ENCODE measurements at places on chromosomes 3 and 15.

DNA sequence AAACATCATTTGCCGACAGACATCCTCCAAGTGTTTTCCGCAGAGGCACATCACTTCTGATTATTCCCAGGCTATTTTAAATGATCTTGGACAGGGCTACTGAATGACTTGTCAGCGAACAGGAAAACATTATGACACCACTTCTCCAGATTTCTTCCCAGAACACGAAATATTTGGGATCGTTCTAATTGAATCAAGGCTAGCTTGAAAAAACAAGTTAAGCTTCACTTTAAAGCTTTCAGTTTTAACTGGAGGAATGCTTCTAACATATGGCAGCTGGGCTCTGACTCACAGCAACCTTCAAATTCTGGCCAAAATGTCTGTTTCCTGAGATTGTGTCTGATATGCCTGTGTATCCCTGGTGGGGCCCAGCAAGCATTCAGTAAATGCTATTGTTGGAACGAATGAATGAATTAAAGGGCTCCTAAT lies 127.0 kb upstream of the ICE2 start:
- DNase-seq = no peak

DNA sequence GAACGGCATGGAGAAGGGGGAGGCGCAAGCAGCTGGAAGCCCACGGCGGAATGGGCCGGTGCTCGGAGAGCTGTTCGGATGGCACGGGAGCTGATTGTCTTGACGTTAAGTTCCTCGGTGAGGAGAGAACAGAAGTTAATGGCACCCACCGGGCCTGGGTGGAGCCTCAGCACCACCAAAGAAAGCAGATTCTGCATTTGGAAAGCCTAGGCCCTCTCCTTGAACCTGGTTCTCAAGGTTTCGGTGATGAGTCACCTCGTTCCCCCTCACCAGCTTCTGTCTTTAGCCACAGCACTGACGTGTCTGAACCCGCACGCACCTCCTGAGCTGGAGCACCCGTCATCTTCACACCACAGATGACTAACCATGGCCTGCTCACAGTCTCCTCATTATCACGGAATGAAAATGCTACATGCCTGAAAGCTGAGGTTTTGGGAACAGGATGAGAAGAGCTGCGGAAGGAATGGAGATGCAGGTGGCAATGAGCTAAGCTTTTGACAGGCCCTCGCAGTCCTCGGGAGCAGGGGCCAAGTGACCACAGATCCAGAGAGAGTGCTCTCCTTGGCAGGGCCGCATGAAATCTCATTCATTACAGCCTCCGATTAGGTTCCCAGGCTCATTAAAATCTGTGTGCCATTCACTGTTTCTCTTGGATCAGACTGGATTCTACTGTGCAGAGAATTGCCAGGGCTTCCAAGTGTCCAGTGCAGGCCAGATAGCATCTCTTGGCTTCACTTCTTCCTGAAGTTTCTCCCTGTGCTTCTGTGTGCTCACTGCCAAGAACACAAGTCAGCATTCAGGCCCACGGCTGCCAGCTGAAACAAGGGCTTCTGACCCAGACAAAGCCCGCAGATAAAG lies 96.3 kb upstream of the DLG1 start:
- DNase-seq = peak; percentile 62

DNA sequence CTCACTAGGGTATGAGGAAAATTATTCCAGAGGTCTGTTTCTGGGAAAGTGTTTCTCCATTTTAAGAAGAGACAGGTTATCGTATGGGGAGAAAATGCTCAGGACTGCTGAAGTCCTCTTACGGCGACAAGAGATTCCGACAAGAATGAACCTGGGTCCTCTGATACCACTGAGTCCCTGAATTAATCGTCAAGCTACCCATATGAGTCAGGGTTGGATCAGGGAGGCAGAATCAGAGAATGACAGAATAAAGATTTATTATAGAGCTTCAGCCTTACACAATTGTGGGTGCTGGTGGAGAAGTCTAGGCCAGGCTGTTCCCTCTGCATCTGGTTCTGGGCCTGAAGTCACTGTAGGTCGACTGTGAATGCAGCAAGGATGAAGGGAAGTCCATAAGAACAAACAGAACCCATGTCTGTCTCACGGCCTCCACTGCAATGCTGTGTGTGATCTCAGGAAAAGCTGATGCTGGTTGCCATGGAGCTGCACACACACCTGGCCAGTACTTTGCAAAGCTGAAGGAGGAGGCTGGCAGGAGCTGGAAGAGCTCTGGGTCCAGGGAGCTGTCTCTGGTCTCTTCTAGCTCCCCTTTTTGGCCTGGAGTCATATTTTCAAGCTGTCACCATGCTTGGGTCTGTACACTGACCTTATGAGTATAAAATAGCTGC lies 83.9 kb downstream of the HHLA2 start:
- no peak for DNase-seq

- no peak for DNase-seq
These were observed 221.1 kb upstream of the TLE3 start for GRCh38 chr15:70318594-70319465.

GRCh38 chr3:159025733-159026132 lies 223.9 kb downstream of the MFSD1 start:
- no peak for DNase-seq

DNA sequence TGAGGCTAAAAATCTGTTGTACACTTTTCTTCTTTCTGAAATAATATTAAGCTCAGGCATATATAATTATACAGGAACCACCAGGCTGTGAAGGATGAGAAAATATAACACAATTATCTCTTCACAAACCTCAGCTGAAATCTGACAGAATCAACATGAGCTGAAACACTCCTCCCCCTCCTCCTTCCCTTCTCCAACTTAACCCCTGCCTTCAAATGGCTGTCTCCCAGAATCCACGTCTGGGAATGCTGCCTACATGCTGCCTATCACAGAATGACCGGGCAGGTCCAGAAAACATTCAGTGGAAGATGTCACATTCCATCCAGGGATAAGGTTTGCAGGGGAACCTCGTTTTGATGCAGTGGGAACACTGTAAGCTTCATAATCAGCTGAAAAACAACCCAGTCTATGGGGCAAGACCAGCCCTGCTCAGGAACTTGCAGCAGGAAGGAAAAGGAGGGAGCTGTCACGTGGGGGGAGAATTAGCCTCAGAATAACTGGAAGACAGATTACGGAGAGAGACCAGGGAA lies 44.0 kb upstream of the SEMA6D start:
- no peak for DNase-seq

GRCh38 chr3:38840987-38841386 lies 25.0 kb upstream of the SCN10A start:
- no peak for DNase-seq

- DNase-seq = no peak
These were observed 9.3 kb upstream of the RBP1 start for GRCh38 chr3:139548801-139549200.

DNA sequence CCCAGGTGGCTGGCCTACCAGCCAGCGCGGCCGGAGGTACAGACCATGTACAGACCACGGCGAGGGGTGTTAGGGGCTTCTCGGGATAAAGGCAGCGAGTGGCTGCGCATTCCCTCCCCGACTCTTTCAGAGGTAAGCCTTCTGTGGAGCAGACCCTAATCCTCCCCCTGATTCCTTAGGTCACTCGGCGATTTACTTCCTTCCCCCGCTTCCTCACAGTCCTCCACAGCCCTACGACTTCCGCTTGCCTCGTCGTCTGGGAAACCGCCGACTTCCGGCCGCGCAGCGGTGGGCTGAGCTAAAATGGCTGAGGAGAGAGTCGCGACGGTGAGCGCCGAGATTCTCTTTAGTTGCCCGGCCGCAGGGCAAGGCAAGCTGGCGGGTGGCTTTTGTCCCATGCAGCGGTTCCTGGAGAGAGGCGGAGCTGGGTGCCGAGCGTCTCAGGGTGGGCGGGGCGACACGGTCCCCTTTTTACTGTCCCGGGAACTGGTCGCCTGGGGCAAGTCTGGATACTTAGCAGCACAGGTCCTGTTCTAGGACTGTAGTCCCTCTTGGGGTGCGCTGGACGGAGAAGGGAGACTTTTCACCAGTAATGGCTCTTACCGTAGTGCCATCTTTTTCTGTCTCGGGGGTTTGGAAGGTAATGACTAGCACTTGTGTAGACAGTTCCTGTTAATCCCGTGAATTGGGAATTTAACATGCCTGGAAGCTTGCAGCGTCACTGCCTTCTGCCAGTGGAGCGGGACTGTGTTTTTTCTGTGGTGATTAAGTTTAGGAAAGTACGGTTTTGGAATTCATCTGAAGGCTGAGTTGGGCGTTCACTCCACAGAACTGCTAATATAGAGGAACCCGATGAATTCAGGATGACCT lies at the start of the genes BBS4 and HIGD2B:
BBS4 (plus strand) TSS at position 283 of the 870 bp plus-strand sequence; CDS start at position 304, 21 bp downstream.
HIGD2B (minus strand) TSS at position 258 of the 870 bp plus-strand sequence. CDS start 9,808 bp downstream, outside the sequence.
- peak; percentile 92 for DNase-seq

- DNase-seq = no peak
These were observed 48.8 kb upstream of the PIK3R4 start for GRCh38 chr3:130795396-130795795.

DNA sequence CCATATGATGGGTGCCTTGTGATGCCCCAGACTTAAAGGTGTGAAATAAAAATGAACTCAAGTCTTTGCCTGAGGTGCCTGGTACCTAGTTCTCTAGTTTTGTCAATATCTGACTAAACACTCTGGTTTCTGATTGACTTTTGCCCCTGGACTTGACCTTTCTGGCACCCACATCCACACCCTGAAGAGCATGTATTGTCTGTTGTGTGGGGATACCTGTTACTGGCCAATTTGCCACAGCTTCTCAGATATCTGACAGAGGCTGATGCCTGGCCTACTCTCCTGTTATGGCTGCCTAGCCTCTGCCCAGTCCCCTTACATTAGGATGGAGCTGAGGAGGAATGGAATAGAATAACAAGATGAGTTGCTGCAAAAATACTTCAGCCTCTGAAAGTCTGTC lies 3.6 kb downstream of the ZBTB38 start:
- no peak for DNase-seq

DNA sequence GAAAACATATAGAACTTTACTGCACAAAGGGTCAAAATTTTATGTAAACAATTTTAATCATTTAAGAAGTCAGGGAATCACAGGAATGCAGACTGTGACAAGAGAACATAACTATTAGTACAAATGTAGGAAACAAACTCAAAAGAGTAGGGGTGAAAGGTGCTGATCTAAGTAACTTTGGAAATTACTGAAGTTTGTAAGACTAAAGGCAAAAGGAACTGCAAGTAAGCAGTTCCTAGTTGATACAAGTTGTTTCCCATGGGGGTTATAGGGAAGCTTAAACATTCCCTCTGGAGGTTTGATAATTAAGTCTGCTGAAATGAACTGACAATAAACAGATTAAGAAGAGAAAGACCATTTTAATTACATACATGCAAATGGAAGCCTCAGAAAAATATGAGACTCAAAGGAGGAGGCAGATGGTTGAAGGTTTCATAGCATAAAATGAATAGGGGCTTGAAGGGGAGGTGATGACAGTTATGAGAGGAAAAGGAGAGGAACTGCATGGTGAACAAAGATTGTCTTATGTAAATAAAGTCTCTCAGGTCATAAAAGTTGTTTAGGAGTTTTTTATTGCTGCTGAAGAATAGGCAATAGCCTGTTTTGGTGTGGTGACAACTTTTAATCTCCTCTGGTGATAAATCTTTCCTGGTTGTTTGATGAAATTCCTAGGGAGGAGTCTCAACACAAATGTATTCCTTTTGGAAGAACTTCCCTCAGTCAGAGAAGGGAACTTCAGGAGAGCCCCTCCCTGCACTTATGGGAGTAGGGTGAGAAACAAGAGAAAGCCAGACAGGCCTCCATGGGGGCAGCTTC lies 17.1 kb downstream of the SETMAR start:
- DNase-seq = no peak

DNA sequence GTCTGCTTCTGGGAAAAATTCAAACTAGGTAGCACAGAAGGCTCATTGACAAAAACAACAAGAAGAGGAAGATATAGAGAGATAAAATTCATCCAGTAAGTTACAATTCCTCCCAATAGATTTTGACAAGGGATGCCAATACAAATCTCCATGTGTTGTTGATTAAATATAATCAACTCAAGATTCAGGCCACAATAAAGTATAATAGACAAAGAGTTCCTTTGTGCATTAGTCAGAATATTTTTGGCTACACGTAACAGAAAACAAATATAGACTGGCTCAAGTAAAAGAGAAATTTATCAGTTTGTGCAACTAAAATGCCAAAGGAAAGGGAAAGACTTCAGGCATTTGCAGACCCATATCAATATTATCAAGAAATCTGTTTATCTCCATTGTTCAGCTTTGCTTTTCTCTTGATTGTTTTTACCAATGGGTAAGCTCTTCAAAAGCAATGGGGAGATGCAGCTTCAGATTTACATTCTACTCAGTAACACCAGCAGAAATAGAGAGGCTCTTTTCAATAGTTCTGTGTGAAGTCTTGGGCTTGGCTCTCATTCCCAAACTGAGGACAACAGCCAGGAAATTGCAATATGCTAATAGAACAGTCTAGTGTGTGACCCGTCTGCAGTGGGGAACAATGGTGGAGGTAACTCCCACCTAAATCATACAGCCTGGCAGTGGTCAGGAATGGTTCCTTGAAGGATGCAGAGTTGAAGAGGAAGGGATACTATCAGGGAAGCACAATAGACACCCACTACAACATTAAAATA lies 77.6 kb upstream of the PROK2 start:
- DNase-seq = no peak

- DNase-seq = no peak
These were observed 19.5 kb downstream of the RAF1 start for GRCh38 chr3:12644331-12644937.

DNA sequence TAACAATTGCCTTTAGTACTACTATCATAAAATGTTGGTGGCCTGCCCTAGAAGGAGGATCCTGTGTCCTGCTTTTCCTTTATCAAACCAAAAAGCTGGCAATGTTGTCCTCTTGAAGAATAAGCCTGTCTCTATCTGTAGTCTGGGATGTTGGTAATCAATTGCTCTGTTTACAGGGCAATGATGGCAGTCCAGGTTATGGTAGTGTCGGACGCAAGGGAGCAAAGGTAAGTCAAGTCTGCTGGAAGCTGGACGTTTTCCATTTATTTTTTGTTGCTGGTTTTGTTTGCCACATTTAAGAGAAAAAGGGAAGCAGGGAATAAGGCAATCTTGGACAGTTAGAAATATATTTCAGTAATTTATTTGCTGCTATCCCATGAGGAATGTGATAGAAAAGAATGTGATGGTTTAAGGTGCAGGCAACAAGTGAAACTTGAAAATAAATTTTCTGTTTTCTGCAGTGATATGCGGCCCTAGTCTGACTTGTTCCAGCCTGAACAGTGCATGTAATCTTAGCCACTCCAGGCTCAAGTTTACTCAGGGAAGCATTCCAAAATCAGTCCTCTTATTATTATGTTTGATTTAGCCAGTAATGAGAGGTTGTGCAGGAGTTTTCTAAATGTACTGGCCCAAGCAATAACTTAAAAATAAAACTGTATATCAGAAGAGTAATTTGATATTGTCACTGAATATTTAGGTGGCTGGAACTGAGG lies 110.3 kb downstream of the COL6A6 start:
- no peak for DNase-seq

- no peak for DNase-seq
These were observed 269.2 kb upstream of the CNTN3 start for GRCh38 chr3:74883690-74884089.

GRCh38 chr3:134061401-134061800 lies 31.7 kb upstream of the SLCO2A1 start:
- DNase-seq = no peak
